ENCODE measurements at places on chromosomes 16 and 17. TPM values are rescaled to one million over a fixed set of nuclear protein-coding genes. Genes with fewer than 3 reads are reported as not detected.

DNA sequence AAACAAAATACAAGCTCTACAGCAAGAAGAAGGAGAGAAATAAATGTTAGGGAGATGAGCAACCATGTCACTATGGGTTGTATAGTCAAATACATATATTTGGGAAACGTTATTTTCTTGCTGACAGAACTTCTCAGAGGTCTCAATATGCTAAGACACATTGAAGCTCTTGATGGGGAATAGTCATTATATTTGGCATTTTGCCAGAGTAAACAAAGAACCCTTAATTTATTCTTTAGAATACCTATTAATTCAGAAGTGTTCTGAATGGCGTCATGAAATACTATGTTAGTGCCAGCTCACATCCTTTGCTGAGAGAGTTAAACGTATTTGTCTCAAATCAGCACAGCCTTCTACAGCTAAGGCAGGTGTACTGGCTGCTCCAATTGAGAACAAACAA is 458.9 kb downstream of the CDH13 start:
- DNase-seq = no peak

DNA sequence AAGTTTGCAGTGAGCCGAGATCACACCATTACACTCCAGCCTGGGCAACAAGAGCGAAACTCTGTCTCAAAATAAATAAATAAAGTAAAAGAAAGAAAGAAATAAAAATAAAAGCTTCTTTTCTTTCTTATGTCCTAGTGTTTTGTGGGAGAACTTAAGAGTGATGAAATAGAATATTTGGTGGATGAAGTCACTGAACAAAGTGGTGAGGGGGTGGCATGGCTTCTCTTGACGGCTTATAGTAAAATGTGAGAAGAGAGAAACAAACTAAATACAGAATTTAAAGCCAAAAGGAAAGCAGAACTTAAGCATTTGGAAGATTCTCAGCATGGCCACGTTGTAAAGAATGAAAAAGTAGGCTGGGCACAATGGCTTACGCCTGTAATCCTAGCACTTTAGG is 15.3 kb downstream of the SGF29 start:
- DNase-seq = no peak

MILR1 gene
- polyA plus RNA-seq = 1.8 TPM

OR1F1 gene
- polyA plus RNA-seq = not detected

- no peak for DNase-seq
Measured at GRCh38 chr16:19588661-19589060, 33.2 kb downstream of the VPS35L start.

- DNase-seq = no peak
Measured at GRCh38 chr17:34131386-34131785, 123.7 kb upstream of the CCL2 start.

DNA sequence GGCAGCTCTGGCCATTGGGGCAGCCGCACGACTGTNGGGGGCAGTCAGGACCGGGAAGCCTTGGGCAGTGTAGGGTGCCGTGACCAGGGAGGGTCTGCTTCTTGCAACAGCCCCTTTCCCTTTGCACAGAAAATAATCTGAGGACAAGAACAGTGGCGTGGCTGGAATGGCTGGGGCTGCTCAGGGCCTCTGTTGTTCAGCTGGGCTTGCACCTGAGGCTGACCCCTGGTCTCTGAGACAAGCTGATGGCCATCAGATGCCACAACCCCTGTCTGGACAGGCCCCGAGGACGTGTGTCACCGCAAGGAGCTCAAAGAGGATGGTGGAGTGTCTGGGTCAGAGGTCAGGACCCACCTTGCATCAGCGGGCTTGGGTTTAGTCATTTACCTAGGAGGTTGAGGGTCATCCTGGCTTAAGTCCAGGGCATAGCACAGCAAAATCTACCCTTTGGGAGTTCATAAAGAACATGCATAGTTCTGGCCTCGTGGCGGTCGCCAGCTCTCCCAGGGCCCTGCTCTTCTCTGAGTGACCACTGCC is 46.9 kb downstream of the METRNL start:
- DNase-seq = no peak

DNA sequence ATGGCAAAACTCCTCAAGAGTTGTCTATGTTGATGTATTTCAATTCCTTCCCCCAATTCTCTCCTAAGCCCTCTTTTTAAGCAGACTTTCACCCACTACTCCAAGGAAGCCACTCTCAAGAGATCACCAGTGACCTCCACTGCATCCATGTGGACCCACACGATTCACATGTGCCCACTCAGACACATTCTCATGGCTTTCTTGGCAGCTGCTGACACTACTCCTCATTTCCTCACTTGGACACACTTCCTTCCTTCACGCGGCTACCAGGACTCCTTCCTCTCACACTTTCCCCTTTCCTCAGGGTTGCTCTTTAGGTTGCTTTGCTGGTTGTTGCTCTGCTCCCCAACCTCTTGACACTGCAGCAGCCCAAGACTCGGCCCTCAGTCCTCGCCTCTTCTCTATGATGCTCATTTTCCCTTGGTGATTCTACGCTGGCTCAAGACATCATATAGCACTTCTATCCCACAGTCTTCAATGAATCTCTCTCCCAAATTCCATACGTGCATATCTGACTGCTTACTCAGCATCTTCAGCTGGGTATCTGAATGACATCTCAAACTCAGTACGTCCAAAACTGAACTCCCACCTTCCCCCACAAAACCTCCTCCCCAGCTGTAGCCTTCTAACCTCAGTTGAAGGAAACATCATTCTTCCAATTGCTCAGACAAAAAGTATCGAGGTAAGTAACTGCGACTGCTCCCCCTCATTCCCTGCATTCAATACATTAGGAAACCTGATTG is 28.2 kb downstream of the HELZ start:
- DNase-seq = no peak

SDR42E1 gene
- polyA plus RNA-seq = 13.3 TPM

DNA sequence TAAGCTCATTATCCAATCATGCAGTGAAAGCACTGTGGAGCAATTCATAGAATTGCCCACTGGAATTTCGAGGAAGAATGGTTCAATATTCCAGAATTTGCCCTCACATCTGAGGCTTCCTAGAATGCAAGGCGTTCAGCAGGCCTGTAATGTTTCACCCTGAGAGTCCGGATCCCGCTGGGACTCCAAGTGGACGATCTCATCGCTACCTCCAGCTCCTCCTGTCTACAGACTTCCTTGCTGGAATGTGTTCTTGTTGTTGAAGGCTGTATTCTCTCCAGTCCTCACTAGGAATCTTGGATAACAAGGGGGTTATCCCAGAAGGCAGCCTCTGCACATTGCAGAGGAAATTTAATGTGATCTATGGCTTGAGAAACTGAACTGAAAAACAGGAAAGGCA is 7.8 kb downstream of the SLC47A1 start:
- DNase-seq = no peak

- DNase-seq = no peak
Measured at GRCh38 chr17:57478478-57479250, 222.3 kb downstream of the MSI2 start.

DNA sequence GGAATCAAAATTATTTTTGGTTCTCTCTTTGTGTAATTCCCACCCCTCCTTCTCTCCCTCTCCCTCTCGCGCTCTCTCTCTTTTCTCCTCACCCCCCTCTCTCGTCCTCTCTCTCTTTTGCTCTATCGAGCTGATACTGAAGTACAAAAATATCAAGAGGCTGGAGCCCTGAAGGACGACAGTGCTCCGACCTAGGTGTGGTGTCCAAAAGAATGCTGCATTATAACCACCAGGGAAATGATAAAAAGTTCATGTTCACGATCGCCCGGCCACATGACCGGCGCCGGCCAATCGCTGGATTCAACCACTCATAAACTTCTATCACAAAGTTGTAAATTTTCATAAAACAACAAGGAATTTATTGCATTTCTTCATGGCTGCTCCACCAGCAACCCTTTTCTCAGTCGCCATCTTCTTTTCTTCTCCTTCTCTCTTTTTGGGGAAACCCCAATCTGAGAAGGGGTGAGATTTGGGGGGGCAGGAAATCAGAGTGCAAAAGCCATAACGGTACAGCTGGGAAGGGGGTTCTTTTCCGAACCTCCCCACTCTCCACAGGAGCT is at the start of gene HOXB6:
HOXB6 (minus strand) TSS at position 217 of the 560 bp plus-strand sequence. CDS start 6,836 bp downstream, outside the sequence.
- no peak for DNase-seq

DNA sequence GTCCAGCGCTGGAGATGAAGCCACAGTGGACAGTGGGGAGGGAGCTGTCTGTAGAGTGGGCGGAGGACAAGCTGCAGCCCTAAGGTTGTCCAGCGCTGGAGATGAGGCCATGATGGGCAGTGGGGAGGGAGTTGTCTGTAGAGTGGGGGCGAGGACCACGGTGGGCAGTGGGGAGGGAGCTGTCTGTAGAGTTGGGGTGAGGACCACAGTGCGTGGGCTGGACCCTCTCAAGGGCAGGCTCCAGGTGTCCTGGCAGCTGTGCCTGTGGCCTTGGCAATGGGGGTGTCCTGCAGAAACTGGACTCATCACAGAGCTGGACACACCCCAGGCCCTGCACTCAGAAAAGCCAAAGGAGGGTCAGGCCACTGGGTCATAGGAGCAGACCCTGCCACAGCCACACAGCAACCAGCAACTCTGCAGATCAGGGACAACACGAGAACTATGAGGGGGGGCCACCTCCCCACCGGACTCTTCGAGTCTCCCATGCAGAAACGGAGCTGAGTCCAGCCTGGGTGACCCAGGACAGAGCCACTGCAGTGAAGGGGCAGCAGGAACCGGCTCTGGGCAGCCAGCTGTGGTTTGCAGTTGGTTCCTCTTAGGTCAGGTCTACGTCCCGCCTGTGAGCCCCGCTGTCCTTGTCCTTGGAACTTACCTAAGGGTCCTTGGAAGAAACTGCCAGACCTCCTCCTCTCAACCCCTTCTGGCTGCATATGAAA is 33.4 kb upstream of the CBFA2T3 start:
- DNase-seq = no peak

GRCh38 chr17:81385320-81386111 is 9.7 kb upstream of the BAHCC1 start:
- no peak for DNase-seq

GRCh38 chr16:64251742-64252141 is 870.1 kb downstream of the CDH11 start:
- DNase-seq = no peak

DNA sequence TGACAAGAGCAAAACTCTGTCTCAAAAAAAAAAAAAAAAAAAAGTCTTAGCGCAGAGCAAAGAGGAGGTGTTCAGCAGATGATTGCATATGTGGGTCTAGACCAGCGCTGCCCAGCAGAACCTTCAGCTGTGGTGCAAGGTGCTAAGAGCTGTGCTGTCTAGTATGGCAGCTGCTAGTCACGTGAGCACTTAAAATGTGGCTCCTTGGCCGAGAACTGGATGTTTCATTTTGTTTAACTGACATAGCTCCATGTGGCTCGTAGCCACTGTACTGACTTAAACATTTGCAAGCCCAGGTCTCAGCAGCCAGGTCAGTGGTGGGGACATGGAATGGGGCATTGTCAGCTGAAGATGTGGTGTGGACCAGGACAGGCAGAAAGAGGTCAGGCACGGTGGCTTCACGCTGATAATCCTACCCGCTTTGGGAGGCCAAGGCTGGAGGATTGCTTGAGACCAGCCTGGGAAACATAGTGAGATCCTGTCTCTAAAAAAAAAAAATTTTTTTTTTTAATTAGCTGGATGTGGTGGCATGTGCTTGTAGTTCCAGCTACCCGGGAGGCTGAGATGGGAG is 9.2 kb downstream of the C1QTNF1 start:
- DNase-seq = no peak

DNA sequence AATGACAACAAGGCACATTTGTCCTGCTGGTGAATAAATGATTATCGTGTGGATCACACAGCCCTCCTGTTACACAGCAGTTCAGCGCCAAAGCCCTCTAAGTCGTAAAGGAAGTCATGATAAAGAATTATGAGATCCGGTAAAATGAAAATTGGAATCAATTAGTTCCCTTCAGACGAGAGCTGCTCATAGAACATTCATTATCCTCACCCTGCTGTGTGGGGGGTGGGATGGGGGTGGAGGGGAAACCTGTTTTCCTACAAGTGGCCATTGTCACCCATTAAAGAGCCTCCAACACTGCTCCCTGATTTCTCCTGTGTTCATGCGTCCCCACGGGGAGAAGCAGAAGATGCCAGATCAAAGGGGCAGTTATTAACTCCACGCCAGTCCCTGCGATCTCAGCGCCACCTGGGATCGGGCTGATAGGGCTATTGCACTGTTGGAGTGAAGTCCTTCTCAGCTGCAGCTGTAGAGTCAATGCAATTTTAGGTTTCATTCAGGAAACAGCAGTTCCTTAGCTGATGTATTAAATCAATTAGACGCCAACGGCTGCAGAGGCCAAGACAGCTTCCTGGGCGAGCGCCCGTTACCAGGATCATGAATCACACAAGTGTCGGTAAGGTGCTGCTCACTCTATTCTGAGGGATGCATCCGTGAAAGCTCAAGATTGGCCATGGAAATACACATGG is 19.2 kb upstream of the CACNG4 start:
- DNase-seq = no peak

DDX28 gene
- 9.7 TPM for polyA plus RNA-seq

- no peak for DNase-seq
Measured at GRCh38 chr17:7323731-7324437, 5.3 kb downstream of the NEURL4 start.

DNA sequence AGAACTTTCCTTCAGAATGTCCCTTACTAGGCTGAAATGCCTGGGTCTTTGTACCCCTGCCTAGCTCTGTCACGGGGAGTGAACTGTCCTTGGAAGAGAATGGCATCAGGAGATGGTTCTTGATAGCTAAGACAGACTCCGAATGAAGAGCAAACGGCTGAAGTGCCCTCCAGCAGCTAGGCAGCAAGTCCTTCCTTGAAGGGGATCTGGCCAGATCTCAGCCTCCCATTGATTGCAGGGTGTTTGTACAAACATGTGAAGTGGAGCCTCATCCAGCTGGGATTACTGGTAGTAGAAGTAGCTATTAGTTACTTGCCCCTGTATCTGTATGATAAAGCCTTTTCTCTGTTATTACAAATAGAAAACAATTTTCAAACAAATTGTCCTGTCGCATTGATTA is 30.9 kb downstream of the LRRC36 start:
- DNase-seq = no peak

VPS35 gene
- polyA plus RNA-seq = 102 TPM

DNA sequence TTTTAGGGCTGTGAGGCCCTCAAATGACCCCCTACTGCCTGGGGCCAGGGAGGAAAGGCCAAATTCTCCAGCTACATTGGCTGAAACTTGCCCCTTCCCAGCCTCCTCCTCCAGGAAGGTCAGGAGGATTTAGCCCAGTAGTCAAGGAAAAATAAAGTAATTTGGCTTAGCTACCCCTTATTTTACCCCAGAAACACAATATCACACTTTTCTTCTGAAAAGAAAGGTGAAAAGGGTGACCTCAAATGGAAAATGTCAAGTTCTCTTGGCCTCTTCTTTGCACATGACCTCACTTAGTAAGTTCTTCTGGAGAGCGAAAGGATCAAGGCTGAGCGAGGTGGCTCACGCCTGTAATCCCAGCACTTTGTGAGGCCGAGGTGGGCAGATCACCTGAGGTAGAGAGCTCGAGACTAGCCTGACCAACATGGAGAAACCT is 8.0 kb upstream of the JUP start:
- DNase-seq = no peak

GNG13 gene
- 0.46 TPM for polyA plus RNA-seq

ZNF423 gene
- polyA plus RNA-seq = 29.1 TPM

GRCh38 chr17:60423865-60424264 is 1.6 kb downstream of the CHCT1 start:
- no peak for DNase-seq

DNA sequence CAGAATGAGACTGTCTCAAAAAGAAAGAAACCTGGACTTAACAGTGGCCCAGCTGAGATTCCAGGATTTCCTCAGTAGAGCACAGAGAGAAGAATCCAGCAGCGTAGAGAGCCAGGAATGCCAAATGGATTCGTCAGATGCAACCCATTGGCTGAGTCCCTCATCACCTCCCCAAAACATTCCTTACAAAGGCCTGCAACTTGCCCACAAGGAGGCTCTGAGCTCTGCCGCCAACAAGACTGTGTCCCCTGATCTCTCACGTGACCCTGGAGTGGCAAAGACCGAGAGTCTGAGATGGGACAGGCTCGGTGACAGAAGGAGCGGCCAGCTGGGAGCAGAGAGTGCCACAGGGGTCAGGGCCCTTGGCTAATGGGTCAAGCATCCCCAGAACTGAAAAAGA is 6.9 kb upstream of the CHMP6 start:
- DNase-seq = no peak

All from left renal pelvis (tissue), 4 donors.